ENCODE measurements at places on chromosomes 4 and X.

DNA sequence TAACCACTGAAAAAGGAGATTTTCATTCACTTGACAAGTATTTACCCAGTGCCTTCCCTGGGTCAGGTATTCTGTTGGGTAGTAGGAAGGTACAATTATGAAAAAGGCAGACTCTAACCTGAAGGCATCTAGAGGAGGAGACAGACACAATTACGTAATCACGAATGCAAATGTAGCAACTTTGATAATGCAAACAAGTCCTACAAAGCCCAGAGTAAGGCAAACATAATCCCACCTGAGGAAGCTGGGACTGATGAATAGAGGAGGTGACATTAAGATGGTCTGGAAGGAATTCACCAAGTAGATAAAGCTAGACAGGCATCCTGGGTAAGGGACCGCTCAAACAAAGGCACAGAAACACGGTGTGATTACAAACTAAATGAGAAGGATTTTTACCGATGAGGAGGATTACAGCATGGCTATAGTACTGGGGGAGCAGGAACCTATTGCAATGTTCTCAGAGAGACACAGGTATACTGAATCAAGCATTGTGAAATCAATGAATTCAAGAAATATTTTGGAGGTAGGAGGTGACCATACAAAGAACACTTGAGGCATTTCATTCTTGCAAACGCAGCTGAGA lies 37.1 kb downstream of the TMEM150C start:
- no peak for DNase-seq

DNA sequence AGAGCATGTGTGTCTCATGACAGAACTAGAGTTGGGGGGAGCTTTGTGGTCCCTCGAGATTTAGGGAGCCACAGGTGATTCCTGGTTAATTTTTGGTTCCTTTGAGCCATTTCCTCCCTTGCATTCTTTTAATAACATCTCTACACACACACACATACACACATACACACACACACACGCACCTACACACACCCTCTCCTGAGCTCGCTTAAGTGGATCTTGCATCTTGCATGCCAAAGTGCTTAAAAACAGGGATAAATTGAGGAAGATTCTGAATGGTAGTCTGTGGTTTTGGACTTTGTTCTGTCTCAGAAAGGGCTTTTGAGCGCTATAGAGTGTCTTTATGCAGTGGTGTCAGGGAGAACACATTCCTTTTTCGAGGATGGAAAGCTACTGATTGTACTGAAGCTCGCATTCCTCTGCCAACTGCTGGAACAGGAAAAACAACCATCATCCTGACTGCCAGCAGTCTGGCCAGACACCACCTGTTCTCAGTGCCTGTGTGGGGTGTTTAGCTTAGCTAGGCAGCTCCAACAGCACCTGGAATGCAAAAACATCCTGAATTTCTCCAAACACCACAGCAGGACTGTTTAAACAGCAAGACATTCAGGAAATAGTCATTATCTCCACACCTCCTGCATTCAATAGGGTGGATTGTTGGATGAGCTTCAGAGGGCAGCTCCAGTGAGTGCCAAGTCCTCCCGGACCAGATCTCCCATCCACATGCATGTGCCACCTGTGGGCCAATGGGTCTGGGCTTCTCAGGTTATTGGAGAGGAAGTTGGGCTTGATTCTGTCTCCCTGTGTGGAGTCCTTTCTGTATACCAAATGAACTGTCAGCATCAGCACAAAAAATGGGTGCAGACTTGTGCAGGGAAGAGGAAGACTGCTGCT lies 21.9 kb upstream of the IGFBP7 start:
- no peak for DNase-seq

GRCh38 chrX:9396930-9397329 lies 67.9 kb upstream of the TBL1X start:
- DNase-seq, result no peak

DNA sequence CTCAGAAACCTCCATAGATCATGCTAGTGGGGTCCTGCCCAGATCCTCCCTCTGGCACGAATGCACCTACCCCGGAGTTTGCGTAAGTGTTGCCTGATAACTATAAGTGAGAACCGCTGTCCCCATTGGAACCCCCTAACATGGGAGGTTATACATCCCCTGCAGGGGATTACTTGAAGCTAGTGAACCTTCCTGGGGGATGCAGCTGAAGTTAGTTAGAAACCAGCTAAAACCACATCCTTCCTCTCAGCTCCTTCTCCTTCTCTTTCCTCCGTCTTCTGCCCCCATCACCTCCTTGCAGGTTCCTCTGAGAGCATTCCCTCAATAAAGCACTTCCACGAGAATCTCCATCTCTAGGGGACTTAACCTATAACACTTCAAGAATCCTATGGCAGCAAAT lies 95.0 kb downstream of the ZNF827 start:
- no peak for DNase-seq

DNA sequence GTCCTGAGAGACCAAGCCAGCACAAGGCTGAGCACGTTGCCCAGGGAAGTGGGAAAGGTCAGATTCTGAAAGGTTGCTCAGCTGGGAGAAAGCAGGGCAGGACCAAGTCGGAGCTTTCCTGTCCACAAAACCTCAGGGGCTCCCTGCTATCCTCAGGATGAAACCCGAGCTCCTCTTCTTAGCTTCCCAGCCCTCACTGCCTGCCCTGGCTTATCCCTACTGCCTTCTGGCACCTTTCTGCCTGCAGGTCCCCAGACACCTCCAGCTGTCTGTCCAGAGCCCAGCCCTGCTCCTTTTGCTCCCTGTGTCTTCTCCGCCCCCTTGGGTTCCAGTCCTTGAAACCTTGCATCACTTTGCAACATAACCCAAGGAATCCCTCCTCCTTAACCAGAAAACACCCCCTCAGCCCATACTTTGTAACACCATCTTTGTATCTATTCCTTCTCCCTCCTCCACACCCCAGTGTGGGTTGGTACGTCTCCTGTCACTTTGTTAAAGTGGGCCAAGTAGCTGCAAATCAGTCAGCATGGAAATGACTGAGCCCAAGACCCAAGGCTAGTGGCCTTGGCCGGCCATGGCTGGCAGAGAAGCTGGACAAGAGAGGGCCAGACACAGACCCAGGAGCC lies 20.0 kb upstream of the PRRG3 start:
- DNase-seq, result no peak

DNA sequence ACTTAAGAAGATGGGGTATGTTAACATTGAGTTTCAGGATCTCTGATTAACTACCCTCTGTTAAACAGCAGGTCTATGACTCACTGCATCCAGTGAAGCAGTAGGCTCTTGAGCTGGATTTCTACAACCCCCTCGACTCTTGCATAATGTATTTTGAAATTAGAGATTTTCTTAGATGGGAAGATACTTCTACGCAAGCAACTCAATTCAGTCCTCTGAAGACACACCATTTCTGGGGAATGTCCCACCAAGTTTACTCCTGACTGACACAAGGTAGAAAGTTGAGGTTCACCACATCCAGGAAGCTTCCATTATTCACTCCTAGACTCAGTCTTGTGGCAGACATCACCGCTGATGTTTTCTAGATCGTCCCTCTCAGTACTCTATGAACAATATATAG lies 12.9 kb downstream of the PALLD start:
- no peak for DNase-seq
